Smooth muscle cell of bladder (primary cell): ENCODE measurements at places on chromosomes 4 and X. TPM values are rescaled to one million over a fixed set of nuclear protein-coding genes. Genes with fewer than 3 reads are reported as not detected.

The SLIT2 gene
- total RNA-seq: 26.4 and 26.9 TPM in 2 replicates

The BTK gene
- not detected in 2 replicates for total RNA-seq

The LRBA gene
- total RNA-seq: 27.6 and 28.6 TPM in 2 replicates

The ODAPH gene
- total RNA-seq: not detected in 2 replicates

The PABPC1L2B gene
- total RNA-seq: not detected in 2 replicates
